ENCODE measurements at places on chromosomes 7 and 10.

DNA sequence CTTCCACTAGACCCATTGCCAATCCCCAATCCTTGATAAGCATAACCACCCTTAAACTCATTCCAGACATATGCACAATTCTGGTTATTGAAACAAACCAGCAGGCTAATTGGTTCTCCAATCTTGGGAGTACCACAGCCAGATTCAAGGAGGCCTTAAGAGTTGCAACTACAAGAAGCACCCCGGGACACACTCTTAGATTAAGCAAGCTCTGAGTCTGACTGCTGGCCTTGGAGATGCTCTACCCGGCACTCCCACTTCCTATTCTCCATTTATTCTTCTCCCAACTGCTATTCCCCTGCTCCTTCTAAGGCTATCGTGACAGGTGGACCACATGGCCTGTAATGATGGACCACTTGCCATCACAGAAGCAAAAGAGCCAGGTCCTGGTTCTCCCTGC is 40.3 kb downstream of the CYTH3 start:
- no peak for DNase-seq

- no peak for DNase-seq
Measured at GRCh38 chr10:4947039-4947634, 16.1 kb upstream of the AKR1C1 start.

DNA sequence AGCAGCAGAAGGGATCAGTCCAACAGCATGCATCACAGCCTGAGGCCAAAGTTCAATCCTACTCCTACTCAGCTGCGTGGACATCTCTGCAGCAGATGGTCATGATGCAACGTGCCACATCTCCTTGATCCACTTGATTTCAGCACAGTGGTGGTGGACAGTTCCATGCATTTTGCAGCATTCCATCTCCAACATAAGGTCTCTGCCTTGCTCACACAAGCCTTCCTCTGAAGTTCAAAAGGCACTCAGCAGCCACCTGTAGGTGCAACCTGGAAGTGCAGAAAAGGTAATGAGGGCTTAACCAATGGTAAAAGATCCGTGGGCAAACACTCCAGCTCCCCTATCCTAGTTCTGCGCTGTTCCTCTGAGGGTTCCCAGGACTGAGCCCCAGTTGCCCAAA is 57.5 kb upstream of the CHCHD3 start:
- DNase-seq = no peak

GRCh38 chr10:68471063-68471585 is 649 bp downstream of the DNA2 start:
- no peak for DNase-seq

DNA sequence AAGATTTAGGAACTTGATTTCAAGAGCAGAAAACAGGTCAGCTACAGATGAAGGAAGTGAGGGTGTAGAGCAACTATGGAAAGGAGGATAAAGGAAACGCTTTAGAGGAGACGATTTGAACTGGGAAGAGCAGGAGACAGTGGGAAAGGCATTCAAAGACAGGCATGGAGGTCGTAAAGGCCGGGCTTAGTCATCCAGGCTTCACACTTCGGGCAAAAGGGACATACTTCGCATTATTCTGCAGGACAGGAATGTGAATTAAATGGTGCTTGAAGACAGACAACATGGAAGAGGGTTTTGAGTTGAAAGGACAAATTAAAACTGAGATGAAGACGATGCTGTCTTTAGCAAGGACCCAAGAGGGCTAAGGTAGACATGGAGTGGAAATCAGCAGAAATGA is 8.1 kb downstream of the FAM171A1 start:
- DNase-seq = no peak

GRCh38 chr10:62978482-62978881 is 154.6 kb upstream of the NRBF2 start:
- DNase-seq = no peak

DNA sequence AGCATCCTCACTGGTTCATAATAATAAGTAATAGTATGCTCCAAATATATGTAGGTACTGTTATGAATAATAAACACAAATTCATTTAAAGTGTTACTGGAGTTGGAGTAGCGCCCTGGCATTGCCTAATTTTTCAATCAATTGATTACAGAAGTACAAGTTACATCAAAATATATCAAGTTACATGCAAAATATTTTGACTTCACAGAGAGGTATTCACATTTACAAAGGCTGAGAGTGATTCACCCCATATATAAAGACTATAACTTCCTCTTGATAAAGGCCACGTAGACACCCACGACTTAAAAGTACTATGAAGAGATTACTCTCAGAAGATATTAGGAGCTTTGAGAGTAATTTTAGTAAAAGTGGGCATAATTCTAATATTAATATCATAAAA is 13.6 kb upstream of the COL17A1 start:
- DNase-seq = no peak

DNA sequence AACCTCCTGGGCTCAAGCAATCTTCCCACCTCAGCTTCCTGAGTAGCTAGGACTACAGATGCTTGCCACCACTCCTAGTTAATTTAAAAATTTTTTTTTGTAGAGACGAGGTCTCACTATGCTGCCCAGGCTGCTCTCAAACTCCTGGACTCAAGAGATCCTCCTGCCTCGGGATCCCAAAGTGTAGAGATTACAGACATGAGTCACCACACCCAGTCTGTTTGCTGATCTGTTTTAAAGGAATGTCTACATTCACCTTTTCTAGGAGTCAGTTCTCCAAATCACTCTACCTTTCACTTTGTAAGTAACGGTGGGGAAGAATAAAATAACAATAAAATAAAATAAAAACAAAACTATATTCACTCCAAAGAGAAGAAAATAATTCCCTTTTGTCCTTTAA is 86.6 kb upstream of the AGBL3 start:
- no peak for DNase-seq

DNA sequence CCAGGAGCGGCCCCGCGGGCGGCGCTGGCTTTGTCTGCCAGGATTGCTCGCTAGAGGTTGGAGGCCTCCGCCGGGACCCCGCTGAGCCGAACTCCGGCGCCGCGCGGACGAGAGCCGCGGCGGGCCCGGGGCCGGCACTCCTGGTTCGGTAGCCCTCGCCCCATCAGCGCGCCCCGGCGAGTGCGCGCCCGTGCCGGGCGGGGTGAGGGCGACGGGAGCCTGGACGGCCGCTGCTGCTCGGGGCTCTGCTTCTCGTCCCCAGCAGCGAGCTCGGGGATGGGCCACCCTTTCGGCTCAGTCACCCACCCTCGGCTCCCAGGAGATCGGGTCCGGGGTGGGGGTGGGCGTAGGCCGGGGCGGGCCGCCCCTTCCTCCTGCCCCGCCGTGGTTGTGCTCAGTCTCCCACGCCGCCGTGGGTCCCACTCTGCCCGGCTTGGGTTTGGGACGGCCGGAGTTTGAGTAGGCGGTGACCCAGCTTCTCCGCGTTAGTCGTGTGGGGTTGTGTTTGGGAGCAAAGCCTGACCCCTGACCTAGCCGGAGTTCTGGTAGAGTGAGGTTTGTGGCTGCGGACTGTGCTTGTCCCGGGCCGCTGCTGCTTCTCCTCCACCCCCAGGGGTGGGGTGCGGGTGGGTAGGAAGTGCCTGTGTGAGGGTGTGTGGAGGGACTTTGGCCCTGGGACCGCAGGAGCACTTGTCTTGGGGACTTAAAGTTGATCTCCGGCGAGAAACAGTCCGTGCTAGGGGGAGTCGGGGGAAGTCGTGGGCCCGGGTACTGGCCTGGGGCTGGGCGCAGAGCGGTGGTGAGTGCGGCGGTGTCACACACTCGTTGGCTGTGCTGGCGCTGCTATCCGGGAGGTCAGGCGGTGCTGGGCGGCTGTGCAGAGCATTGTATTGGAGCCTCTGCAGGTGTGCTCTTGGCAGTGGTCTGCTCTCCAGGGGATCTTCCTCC is 677 bp downstream of the TSPAN14 start:
- DNase-seq = no peak

- DNase-seq = no peak
Measured at GRCh38 chr7:131619336-131620305, 63.2 kb upstream of the PODXL start.

- DNase-seq = no peak
Measured at GRCh38 chr10:123807444-123808035, 84.1 kb downstream of the CPXM2 start.

DNA sequence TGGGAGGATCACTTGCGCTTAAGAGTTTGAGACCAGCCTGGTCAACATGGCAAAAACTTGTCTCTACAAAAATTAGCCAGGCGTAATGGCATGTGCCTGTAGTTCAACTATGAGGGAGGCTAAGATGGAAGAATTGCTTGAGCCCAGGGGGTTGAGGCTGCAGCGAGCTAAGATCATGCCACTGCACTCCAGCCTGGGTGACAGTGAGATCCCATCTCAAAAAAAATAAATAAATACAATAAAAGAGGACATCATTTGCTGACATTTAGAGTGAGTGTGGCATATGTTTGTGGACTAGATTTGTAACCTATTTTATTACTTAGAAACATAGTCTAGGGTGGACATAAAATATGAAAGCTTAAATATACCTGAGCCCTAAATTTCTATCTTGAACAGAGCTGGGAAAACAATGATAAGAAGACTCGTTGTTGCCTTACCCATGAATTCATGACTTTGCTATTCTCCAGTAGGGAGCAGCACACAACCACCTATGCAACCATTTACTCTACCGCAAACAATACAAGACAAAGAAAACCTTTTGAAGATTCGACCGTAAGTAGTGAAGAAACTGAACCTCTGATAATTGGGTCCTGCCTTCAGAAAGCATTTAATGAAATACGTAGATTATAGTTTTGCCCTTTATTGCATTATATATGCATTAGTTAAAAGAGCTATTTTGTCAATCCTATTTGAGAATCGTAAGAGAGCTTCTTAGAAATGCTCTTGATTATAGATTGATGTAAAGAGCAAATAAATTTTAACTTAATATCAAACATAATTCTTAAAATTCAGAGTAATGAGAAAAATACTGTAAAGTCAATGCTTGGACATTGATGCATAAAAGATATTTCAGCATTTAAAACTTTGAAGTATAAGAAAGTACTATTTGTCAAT is 83.5 kb downstream of the GNAT3 start:
- DNase-seq = no peak

All from stimulated activated CD4-positive, alpha-beta T cell treated with anti-CD3 and anti-CD28 coated beads, Interleukin-4, amount 100 ng/mL, for 4 hours (primary cell).